Stimulated activated CD8-positive, alpha-beta memory T cell treated with anti-CD3 and anti-CD28 coated beads, Interleukin-2, amount 100 ng/mL, for 1 hour (primary cell): ENCODE measurements at places on chromosomes 11 and 22.

DNA sequence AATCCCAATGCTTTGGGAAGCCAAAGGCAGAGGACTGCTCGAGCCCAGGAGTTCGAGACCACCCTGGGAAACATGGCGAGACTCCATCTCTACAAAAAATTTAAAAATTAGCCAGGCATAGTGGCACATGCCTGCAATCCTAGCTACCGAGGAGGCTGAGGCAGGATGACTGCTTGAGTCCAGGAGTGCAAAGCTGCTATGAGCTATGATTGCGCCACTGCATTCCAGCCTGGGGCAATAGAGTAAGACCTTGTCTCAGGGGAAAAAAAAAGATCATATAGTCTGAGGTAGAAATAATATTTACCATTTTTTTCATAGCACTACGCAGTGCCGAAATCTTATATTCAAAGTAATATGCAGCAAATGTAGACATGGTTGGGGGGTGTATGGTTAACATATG is 47.8 kb downstream of the MRTFA start:
- DNase-seq: no peak

DNA sequence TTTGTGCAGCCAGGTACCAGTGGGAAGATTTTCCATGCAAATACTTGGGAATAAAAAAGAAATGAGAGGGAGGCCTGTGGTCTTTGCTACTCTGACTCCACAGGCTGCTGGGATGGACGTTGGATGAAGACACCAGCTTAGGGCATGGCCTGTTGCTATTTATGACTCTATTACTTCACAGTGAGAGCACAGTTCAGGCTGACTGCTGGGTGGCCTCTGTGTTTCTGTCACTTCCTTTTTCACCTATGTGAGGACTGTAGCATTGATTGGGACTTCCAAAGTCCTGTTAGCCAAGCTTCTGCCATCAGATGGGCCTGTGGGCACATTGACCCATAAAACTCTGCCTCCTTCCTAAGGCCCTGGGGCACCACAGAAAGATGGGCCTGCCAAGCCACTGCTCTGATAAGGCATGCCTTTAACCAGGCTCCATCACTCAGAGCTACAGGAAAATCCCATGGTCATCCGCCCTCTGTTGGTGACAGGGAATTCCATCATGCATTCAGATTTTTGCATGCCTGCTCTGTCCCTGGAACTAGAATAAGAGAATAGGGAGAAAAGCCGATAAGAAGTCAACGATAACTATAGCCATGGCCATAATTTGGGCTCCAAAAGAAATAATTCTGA is 64.6 kb downstream of the KCNJ1 start:
- no peak for DNase-seq

- no peak for DNase-seq
These were observed 123.4 kb downstream of the SEZ6L start for GRCh38 chr22:26292667-26292995.

DNA sequence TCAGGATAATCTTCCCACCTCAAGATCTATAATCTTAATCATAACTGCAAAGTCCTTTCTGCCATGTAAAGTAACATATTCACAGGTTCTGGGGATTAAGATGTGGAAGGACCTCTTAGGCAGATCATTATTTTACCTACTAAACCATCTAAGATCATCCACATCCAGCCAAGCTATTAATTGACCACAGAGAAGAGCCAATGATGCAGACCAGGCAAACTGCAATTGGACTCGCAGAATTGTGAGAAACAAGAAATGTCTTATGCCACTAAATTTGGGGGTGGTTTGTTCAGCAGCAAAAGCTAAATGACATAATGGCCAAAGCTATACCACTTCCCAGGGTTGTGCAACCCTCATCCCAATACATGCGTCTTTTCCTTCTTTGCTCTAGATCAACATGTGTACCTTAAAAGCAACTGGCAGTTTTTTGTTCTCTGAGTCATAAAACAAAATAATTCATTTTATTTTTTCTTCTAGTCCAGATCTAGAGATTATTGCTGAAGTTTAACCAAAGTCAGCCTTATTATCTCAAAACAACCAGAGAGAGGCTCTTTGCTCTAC is 88.7 kb upstream of the CHRM4 start:
- DNase-seq: no peak

GRCh38 chr11:63839508-63840355 is 822 bp downstream of the MARK2 start:
- DNase-seq: no peak

GRCh38 chr22:30005213-30005857 is 74.9 kb upstream of the HORMAD2 start:
- DNase-seq: peak; percentile 27

- no peak for DNase-seq
These were observed 101.0 kb downstream of the PTPRJ start for GRCh38 chr11:48081151-48082010.

DNA sequence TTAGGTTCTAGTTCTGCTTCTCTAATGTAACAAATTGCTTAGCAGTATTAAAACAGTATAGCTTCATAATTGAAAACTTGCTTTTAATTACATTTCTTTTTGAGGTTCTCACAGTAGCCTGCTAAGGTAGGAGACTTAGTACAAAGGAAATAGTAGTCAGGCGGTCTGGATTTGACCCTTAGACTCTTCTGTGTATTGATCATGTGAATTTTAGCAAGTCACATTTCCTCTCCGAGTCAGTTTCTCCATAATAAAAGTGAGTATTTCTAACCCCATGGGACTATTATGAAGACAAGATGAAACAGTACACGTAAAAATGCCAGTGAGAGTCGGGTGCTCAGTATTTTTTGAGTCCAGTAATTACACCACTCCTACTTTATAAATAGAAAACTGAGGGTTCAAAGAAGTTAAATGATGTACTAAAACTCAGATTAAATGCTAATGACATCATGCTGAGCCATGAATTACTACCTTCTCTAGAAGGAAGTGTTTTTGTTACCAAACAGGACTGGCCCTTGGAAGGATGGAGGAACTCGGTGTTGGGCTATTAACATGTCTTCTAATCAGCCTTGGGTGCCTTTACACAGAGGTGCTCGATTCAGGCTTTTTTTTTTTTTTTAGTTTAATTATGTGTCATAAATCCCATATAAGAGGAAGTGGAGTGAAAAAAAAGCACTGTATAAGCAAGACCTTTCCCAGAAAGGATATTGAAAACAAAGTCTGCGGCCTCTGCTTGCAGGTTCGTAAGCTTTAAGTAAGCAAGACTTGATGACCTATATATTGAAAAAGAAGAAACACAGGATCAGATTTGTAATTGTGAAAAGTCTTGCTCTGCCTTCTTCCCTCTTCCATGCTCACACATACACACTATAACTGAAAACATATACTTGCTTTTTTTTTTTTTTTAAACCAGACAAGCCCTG is 109.0 kb downstream of the EMSY start:
- DNase-seq: no peak

- no peak for DNase-seq
These were observed 61.6 kb downstream of the TIMP3 start for GRCh38 chr22:32862936-32863661.

DNA sequence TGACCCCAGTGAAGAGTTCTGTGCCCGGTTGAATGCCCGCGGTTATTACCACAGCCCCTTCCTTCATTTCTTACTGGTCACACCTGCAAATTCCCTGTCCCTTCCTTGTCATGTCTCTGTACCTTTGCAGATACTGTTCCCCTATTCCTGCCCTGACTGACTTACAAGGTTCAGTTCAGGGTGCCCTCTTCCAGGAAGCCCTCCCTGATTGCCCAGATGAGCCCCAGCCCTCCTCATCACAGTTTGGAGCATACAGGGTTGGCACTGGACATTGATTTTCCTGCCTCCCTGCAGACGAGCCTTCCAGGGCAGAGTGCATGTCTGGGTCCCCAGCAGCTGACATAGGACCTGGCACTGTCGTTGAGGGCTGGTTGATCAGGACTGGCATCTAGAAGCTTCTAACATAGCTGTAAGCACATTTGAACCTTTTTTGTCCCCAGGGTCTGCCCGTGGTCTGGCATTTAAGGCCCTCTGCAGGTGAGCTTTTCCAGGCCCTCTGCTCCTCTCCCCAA is 70.4 kb upstream of the SHISAL1 start:
- no peak for DNase-seq

DNA sequence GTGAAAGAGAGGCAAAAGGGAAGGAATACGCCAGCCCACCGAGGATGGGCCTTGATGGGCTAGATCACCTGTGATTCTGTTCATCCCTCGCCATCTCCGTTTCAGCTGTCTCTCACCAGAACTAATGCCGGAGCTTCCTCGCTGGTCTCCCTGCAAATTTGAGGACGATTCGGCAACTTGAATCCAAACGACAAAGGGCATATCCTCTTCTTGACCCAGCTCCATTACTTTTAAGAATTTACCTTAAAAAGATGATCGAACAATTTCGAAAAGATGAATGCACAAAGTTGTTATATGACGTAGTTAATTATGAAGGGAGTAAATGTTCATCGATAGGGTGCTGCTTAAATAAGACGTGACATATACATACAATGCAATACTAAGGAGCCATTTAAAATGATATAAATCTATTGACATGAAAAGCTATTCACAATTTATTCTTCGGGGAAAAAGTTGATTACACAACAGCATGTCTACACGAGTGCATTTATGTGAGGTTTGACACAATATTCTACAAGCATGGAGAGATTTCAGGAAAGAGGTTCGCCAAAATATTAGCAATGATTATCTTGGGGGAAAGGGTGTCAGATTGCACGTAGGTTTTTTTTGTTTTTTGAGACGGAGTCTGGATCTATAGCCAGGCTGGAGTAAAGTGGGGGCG is 937 bp upstream of the FAM168A start:
- DNase-seq: no peak
